Vagina (tissue), 2 donors: ENCODE measurements at places on chromosomes 1 and 21. TPM values are rescaled to one million over a fixed set of nuclear protein-coding genes. Genes with fewer than 3 reads are reported as not detected.

The LCE3D gene
- 57.5 TPM for total RNA-seq

The TNFRSF14 gene
- 49.6 TPM for total RNA-seq

The CYP4Z1 gene
- total RNA-seq, result 1.2 TPM

The KRTAP23-1 gene
- total RNA-seq, result not detected

DNA sequence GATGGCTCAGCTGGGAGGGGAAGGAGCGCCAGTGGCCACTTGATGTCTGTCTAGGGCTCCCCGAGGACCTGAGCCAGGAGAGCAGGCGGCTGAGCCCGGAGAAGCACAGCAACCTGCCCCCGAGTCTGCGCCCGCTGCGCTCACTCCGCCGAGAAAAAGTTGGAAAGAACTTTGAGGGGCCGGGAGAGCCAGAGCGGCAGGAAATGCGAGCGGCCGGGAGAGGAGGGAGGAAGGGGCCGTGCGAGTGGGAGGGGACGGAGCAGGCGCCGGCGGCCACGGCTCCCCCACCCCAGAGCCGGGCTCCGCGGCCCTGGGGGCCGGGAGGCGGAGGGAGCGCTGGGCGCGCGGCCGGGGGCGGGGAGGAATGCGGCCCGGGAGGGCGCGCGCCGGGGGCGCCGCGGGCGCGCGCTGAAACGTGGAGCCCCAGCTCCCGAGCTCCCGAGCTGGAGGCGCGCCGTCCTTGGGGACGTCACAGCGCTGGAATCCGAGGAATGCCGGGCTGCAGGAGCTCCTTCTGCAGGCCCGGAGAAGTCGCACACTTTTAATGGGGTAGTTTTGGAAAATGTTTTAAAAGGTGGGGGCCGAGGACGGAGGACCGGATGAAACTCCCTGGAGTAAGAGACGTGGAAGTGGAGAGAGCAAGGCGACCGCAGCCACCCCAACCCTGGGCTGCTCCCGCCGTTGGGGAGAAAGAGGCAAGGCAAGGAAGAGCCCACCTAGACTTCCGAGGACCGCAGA lies at the start of gene PTPN14:
Gene PTPN14, minus strand, starts transcription at position 167 of the 738 bp plus-strand sequence. CDS start 86,799 bp downstream, outside the sequence.
- DNase-seq, result peak; percentile 90

- no peak for DNase-seq
These were observed 7.3 kb downstream of the H6PD start for GRCh38 chr1:9241891-9242290.

DNA sequence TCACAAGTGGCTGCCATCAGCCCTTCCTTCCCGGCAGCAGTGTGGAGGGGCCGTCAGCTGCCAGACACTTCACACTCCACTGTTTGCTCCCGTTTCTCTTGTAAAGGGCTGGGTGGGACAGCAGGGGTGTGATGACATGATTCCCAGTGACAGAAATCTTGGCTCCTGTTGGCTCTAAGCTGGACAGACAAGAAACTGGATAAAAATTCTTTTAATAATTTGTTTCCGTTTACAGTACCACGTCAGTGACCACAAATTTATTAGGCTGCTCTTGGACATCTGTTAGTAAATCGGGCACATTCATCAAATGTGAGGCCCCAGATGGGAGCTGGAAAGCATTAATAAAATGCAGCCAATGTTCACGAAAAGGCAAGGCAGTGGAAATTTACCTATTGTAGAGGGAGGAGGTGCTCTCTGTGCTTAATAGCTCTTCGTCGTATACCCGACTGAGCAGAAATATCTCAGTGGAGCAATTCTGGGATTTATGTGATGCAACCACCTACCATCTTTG lies 353.7 kb upstream of the GREM2 start:
- DNase-seq, result no peak

DNA sequence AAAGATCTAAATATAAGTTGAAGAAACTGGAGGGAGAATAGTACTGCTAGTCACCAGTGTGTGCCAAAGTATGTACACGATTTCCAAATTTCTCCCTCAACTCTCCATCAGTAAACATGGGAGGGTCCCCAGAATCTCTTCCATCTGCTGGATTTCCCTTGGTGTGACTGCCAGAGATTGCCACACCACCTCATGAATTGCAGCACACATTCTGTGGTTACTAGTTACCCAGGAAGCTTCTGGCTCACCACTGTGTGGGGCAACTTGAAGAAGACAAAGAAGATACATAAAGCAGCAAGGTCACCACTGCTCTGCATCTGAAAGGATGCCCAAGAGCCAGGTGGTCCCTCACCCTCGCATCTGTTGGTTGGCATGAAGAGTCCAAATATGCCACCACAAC lies 191.7 kb upstream of the ESRRG start:
- DNase-seq, result no peak

DNA sequence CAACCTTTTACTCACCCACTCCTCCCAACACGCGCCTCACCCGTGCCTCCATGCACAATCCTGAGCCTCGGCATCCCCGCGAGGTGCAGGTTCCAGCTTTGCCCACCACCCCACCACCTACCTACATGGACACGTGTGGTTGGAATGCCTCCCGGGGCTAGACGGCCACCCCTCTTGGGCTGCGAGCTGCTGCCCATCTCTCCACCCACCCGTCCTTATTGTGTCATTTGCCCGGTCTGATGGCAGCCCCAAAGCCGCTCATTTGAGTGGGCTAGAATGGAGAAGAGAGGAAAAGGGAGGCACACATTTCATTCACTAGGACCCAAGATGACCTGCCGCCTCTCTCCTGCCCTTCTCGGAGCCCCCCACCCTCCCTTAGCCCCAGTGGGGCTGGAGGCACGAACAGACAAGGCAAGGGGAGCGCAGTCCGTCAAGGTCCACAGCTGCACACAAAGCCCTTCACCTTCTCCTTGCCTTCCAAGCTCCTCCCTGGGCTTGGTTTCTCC lies 785 bp downstream of the ZNF697 start:
- no peak for DNase-seq

GRCh38 chr1:24302209-24302611 lies 16.9 kb upstream of the GRHL3 start:
- DNase-seq, result no peak

DNA sequence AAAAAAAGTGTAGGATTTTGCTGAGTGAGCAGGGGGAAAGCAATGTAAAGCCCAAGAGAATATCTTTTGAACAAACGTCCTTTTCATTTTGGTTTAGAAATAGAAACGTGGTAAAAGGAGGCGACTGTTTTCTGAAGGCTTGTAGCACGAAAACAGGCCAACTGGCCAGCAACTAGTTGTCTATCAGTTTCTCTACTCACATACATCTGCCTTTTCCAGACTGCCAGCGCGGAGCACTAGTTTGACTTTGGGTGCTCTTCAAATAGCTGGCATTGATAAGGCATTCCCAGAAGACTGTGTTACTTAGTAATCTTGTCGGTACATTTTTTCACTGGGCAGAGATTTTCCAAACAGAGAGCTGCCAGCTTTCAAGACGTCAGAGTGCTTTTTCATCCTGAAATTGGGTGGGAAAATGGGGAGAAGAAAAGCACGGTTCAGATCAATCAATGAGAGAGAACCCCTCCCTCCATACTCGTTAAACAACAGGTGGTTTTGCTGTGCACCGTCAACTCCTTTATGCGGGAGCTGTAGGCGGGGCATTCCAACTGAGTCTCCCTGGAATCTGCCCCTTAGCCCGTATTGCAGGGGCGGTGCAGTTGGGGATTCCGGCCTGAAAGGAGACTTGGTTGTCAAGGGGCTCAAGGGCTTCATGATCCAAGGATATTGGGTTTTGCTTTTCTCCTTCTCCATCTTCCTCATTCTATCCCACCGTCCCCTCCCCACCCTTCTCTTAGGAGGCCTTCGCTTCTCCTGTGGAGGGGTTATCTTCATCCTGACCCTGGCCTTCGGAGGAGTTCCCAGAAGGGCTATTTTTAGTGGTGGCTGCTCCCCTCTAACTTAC lies 884 bp upstream of the LRRC8C start:
- DNase-seq, result no peak

GRCh38 chr1:221169447-221169889 lies 290.2 kb downstream of the HLX start:
- no peak for DNase-seq

GRCh38 chr1:181499825-181500224 lies 16.5 kb downstream of the CACNA1E start:
- no peak for DNase-seq

DNA sequence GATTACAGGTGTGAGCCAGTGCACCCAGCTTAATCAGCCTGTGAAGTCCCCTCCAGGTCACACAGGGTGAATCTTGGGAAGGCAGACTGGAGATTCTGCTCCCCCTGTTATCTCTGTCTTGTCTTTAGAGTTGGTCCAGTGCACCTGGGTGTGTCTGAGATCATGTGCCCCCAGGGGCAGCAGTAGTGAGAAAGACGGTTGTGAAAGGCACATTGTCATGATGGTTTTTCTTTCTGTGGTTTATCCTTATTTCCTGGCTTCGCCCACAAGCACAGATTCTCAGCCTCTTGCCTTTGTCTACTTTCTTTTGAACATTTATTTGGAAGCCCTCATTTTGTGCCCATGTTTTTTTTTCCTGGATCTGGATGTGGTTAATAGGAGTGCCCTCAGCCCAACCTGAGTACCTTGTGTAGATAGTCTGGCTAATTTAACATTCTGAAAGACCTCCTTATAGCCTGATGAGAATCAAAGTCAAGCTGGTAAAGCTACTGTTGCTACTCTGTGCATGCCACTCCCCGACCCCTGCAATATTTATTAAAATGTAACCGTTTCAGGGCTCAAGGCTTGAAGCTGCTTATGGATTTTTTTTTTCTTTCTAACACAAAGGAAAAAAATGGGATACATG lies 23.7 kb downstream of the UCK2 start:
- DNase-seq, result no peak

- no peak for DNase-seq
These were observed 1.8 kb downstream of the ARNT start for GRCh38 chr1:150874455-150875196.

GRCh38 chr1:183589874-183590243 lies 400 bp downstream of the NCF2 start:
- no peak for DNase-seq

- DNase-seq, result no peak
These were observed 744 bp upstream of the DDX20 start for GRCh38 chr1:111754984-111755330.

DNA sequence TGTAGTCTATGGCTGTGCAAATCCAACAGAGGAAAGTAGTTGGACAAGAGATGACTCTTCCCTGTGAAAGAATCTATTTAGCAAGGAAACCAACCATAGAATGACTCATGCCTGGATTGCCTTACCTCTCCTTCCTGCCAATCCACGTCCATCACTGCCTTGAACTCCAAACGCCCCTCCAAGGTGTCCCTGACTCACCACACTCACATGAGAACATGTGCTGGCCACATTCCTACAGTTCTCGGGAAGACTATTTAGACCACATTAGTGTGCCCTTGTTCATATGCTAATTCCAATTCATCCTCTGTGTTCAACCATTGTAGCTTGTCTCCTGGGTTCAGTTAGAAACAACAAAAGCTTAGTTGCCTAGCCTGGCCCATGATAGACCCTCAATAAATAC lies 157.3 kb downstream of the SLC30A10 start:
- DNase-seq, result no peak

- no peak for DNase-seq
These were observed 4.3 kb downstream of the GAS5 start for GRCh38 chr1:173863224-173864161.

GRCh38 chr21:45556645-45557615 lies 14.7 kb upstream of the SLC19A1 start:
- no peak for DNase-seq

- no peak for DNase-seq
These were observed 38.8 kb downstream of the CD160 start for GRCh38 chr1:145758116-145758515.
